Fibroblast of the aortic adventitia (primary cell): ENCODE measurements at places on chromosomes 5 and 9. TPM values are rescaled to one million over a fixed set of nuclear protein-coding genes. Genes with fewer than 3 reads are reported as not detected.
A peak's percentile ranks its signal among the peaks of the same experiment; 100 is the strongest.

GRCh38 chr5:177447611-177448243 lies 1.1 kb downstream of the PRR7 start:
- DNase-seq, result peak; percentile 74

DNA sequence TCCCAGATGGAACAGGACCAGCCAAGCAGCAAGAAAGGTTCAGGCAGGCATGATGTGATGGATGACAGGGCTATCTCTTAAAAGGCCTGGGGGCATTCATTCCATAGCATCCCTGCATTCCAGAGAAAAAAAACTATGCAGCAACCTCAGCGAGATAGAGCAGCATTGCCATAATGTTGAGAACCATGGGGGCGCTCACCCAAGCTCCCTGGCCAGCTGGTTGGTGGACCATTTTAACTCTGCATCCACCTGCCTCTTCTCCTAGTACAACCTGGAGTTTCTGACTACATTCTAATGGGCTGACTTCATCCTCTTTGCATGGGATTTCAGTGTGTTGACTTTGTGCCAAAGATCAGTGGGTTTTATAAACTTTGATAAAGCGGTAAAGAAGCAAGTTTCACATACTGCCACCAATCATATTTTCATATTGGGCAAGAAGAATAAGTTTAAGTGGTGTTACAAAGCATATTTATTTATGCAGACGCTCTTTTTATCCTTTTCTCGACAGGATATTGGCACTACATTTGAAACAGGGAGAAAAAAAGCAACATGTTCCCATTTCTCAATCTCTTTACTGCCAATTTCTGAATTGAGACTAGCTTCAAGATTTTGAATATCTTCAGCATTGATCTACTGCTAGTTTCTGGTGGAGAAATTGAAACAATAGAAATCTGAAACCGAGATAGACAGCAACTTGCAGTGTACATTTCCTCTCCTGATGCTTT lies 378.3 kb upstream of the WWC1 start:
- peak; percentile 10 for DNase-seq

- DNase-seq, result no peak
Measured at GRCh38 chr5:169200125-169200778, 100.7 kb downstream of the SLIT3 start.

DNA sequence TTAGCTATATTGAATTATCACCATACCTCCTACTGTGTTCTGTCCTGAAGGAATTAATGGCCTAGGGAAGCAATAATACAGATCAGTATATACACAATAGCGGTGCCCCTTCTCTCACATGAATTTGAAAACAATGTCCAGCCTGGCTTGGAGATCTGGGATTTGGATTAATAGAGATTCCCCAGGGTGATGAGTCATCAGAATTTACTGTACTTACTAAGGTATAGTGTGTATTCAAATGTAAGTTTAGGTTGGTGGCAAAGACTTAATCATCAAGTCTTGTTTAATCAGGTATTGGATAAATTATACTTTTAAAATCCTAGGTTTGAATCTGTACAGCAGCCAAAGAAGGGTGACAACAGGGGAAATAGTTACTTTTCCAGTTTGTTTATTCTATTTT lies 121.5 kb downstream of the FEM1C start:
- peak; percentile 64 for DNase-seq

DNA sequence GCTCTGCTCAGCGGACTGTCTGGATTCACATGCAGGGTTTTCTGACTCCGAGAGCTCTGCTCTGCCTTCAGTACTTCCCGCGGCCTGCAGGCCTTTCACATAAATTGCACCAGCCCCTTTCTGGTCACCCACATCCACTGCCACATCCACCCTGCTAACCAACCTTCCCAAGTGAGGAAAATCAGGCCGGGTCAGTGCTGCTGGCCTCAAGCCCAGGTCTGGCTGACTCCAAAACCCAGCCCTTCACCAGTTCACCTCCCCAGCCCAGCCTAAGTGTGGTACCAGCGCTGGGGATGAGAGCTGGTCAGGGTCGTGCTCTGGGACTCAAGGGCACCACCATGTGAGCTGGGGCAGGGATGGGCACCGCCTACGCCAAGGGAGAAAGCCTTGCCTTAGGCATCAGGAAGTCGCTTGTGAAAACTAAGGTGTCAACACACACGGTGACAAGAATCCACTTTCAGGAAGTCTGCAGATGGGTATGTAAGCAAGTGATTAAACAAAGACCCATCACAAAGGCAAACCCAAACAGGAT lies 12.3 kb downstream of the LMAN2 start:
- DNase-seq, result no peak

DNA sequence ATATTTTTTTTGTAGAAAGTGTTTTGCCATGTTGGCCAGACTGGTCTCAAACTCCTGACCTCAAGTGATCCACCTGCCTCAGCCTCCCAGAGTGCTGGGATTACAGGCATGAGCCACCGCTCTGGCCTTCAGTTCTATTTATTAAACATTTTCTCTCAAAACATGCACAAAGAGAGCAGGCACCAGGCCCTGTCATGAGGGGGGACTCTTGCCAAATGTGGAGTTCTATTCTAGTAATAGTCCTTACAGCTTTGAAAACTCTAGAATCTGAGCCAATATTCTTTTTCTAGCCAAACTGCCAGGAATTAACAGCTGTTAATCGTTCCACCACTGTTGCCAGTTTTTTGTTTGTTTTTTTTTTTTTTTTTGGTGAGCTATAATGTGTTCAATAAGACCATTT lies 124.6 kb downstream of the TARS1 start:
- peak; percentile 63 for DNase-seq

- DNase-seq, result no peak
Measured at GRCh38 chr5:32581010-32581785, 4.2 kb upstream of the SUB1 start.

PCYOX1L gene
- total RNA-seq, result 6.3 and 6.4 TPM in 2 replicates

FEM1C gene
- total RNA-seq, result 9.4 and 31.7 TPM in 2 replicates

SLC45A2 gene
- total RNA-seq, result 0.09 TPM in 1 of 2 replicates, not detected in the other
